Body of pancreas (tissue), 4 donors: ENCODE measurements at places on chromosomes 4 and X.

GRCh38 chrX:121236040-121236439 is 188.6 kb downstream of the GLUD2 start:
- DNase-seq = no peak

DNA sequence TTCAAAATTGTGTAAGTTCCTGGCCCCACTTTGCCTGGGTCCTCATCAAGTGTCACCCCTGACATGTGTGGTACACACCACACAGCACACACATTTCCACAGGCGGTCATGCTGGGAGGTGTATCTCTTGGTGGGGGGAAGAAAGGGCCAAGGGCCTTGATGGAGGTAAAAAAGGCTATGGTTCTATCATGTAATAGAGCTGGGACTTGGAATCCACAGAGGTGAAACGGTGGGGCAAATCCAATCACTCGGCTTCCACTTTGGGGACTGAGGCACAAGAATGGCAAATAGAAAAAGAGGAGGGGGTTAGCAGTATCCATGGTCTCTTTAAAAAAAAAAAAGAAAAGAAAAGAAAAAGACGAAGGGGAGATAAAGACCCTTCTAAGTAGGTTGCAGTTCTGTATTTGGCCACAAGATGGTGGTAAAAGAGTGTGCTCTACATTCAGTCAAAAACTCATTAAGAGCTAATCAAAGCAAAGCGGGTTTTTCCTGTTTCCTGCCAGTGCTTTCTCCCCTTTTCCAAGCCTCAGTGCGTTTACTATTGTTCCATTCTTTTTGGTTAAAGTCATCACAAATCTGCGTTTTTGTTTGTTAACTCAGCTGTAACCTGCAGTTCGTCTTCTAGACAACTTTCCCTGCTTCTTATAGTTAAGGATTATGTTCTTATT is 37.0 kb upstream of the ATP6AP2 start:
- DNase-seq = peak; percentile 17

DNA sequence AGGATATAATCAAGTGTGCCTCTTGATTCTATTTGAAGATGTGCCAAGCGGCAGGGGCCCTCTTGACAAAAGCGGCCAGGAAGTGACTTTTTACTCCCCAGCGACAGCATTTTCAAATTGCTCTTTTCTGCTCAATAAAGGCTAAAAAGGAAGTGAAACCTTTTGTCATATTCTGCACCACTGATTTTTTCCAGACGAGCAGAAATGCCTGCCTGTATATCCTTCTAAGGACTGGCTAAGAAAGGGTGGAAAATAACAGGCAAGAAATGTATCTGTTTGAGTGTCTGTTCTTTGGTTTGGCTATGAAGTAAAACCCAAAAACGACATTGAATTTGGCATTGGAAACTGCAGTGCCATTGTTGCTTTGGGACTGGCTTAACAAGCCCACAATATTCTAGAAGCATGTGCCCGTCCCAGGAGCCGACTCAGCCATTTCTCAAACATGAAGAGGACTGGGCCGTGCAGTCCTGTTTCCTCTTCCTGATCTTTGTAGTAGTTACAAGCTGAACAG is 25.4 kb downstream of the TMSB4X start:
- no peak for DNase-seq

DNA sequence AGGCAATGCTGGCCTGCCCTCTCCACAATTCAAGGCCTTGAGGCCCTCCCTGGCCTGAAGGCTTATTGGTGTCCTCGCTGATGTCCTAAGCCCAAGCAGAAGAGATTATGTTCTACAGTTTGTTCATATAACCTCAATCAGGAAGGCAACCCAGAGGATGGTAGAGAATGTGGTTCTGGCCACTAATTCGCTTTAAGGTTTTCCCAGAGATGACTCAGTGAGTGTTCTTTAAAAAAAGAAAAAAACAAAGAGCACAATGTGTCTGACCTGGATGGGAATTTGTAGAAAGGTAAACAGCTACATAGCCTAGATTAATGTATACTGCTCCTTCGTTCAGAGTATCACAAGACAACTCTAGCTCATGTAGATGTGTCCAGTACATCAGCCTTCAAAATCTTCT is 66.0 kb downstream of the MANBA start:
- DNase-seq = no peak

DNA sequence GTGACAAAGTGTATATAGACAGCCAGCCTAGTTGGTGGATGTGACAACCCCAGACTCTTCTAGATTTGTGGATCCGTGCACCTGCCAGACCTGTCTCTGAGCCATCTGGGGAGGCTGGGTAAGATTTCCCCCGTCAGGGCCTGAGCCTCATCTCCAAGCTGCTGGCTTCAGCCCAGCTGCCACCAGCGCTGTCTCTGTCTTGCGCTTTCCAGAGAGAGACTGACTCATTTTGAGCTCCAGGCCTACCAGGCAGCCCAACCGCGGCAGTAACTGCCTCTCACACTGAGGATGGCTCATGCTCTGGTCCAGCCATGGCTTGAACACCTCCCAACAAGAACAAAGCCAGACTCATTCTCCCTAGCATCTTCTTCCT is 26.4 kb downstream of the NOP14 start:
- DNase-seq = peak; percentile 17

DNA sequence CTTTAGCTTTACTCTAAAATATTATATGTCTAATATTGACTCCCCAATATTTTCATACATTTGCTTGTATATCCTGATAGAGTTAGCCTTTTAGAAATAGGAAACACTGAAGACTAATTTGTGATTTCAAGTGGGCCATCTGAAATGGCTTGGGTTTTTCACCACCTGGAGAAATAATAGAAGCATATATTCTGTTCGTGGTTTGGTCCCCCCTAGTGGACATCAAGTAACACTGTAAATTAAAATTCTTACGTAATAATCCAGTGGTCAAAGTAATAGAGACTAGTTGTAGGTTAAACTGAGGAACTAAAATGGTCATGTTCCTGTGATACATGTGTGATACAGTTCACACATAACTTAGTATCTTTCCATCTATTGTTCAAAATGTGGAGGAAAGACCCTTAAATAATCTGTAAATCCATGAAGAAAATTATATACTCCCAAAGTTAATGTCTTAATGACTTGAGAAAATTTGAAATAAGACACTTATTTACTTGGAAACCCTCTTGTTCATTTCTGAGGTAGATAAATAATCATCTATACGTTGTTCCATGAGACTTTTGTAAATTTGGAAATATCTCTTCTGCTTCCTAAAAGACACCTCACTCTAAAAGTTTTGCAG is 79.8 kb upstream of the SMARCAD1 start:
- DNase-seq = no peak

DNA sequence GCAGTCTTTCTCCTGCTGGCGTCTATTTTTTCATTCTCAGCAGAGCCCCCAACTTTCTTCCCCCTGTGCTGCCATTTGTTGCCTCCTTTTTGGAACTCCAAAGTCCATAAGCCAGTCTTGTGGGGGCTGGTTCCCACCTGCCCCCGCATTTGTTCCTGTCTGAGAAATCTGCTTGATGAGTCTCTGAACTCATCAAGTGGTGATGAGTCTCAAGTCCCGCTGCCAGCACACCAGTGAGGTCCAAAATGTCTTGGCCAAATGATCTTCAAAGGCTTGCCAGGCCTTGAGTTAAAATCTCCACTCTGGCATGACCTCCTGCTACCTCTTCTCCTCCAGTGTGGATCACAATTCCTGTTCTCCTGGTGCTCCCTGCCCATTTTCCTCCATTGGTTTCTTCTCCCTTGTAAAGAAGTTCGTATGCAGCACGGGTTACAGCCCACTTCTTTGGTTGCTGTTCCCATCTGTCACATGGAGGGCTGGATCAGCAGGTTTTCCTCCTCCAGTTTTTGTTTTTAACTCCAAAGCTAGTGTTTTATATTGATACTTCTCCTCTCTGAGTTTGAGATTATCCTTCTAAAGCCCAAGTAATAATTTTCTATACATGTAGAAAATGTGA is 72.7 kb upstream of the LIMCH1 start:
- no peak for DNase-seq

DNA sequence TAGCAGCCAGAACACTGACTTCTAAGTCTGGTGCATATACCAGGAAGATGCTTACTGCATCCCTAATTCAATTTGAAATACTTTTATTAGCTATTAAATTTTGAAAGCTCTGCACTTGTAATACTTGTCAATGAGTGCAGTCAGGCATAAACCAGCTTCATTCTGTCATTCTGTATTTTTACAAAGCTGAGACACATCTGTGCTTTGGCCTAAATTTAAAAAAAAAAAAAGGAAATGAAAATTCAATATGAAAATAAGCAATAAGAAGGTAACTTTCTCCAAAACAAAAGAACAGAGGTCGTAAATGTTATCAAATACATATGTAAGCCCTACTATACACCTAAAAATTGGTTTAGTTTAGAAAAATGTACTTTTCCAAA is 7.0 kb downstream of the SMIM14 start:
- no peak for DNase-seq
